ENCODE measurements at places on chromosomes 6 and 20.
A peak's percentile ranks its signal among the peaks of the same experiment; 100 is the strongest.

DNA sequence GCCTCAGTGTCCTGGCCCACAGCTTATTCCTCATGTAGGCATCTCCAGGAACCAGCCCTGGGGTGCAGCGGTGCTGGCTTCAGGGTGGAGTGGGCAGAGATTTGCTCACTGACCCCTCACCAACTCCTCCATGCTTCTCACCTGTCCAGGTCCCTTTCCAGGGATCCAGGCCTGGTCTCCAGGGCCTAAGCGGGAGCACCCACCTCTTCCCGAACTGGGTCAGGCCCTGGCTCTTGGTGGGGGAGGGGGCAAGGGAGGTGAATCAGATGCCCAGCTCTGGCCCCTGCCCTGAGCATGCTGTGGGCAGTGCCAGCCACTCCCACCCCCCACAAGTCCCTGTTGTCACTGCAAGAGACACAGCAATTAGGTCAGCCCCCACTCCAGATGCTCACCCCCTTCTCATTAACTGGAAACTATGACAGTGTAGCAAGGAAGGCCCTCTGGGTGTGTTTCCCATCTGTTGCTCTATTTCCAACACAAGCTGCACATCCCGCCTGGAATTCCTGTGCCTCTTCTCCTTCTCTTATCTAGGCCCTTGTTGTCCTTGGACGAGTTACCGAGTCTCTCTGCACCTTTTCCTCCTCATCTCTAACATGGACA, 37.0 kb downstream of the MDFI start:
- DNase-seq = no peak

DNA sequence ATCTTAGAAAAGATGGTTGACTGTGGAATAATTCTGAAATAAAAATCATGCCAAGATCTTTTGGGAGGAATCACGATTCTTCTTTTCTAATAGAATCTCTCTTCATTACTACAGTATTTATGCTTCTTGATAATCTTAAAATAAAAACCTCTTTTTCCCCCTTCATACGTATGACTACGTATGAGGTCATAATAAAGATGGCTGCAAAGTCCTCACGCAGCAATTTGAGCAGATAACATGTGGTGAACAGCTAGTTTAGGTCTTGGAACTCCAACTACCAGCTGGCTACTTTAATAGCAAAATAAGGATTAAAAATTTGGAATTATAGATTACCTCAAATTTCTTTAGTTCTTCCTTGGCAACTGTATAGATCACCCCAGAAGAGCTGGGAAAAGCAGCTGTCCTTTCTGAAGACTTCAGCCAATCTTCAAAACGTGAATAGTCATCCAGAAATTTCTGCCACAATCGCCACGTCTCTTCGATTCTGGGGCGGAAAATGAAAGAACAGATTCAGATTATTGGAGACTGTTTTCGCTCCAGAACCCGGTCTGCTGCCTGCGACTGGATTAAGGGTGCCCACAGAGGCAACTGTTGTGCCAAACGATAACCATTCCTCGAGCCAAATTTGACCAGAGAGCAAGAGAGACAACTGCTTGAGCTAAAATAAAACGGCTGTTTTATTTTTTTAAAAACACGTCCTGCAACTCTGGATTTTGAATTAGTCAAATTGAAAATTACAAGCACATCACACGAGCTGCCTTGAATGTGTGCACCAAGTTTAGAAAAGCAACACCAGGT, 347.3 kb downstream of the ESR1 start:
- no peak for DNase-seq

DNA sequence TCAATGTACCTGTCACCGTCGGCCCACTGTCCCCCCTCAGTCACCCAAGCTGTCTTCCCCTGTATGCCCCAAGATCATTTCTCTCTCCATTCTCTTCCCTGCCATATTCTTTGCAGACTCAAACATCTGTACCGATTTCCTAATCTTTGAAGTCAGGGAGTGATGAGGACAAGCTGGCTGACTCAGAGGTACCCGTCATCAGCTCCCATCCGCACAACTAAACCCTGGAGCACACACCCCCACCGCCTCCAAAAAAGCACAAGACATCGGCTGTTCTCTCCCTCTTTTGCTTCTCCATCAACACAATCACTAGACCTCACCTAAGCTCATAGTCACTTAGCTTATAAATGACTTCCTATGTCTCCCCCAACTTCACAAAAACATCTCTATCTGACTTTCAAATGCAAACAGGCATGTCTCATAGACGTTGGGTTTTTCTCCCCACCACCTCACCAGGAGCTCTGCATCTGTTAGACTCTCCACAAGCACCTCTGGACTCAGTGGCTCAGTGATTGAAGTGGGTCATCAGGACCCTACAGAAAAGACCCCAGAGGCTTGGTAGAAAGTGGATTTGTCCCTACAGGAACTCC, 11.5 kb upstream of the NFATC2 start:
- no peak for DNase-seq

DNA sequence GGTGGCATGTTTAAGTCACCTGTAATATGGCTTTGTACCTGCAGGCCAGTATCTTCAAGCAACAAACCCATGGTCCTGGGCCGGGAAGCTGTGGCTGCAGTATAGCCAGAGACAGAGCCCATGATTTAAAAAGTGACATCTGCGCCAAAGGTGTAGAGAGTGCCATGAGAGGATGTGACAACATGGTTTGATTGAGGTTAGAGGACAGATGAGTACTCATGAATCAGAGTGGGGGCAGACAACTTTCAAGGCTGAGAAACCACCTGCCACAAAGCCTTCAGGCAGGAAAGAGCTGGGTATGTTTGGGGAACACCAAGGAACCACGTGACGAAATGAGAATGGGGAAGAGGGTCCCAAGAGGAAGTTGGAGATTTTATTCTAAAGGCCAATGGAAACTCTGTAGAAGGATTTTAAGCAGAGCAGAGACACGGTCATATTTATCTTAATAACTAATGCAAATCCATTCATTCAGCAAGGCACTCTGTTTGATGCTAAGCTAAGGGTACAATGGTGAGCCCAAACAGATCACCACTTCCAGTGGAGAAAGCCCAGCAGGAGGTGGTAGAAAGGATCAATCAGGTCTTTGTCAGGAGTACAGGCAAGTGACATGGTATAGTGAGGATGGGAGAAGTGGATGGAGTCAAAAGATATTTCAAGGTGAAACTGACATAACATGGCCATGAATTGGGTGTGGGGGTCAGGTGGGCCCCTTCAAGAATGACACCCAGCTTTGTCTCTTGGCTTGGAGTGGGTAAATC, 3.4 kb upstream of the MICAL1 start:
- no peak for DNase-seq

- DNase-seq = no peak
These were observed 64.0 kb downstream of the BLOC1S5 start for GRCh38 chr6:8000188-8000596.

DNA sequence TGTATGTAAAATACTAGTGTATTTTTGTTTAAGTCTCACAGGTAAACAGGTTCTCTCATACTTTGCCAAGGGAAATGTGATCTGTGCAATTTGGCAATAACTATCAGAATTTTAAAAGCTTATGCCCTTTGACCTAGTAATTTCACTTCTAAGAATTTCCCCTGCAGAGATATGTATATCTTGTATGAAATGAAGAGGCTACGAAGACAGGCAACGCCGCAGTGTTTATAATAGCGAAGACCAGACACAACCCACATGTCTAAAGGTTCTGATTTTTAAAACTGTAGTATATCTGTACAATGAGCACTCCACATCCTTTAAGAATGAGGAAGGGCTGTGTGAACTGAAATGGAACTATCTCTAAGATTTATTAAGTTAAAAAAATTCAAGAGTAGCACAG, 7.5 kb downstream of the TRAF3IP2 start:
- DNase-seq = no peak

GRCh38 chr6:95780037-95780436, 202.7 kb downstream of the MANEA start:
- DNase-seq = no peak

- DNase-seq = no peak
These were observed 76.6 kb upstream of the RBM24 start for GRCh38 chr6:17204533-17204932.

DNA sequence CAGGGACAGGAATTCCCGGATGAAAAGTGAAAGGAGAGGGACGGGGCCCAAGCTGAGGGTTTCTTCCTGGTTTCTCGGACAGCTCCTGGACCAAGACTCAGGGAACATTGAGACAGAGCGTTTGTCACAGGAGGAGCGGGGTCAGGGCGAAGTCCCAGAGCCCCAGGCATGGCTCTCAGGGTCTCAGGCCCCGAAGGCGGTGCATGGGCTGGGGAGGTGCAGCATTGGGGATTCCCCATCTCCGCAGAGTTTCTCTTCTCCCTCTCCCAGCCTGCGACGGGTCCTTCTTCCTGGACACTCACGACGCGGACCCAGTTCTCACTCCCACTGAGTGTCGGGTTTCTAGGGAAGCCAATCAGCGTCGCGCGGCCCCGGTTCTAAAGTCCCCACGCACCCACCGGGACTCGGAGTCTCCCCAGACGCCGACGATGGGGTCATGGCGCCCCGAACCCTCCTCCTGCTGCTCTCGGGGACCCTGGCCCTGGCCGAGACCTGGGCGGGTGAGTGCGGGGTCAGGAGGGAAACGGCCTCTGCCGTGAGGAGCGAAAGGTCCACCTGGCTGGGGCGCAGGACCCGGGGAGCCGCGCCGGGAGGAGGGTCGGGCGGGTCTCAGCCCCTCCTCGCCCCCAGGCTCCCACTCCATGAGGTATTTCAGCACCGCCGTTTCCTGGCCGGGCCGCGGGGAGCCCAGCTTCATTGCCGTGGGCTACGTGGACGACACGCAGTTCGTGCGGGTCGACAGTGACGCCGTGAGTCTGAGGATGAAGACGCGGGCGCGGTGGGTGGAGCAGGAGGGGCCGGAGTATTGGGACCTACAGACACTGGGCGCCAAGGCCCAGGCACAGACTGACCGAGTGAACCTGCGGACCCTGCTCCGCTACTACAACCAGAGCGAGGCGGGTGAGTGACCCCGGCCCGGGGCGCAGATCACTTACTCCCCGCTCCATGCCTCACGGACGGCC, 54.6 kb upstream of the POLR1H start:
- peak; percentile 32 for DNase-seq

DNA sequence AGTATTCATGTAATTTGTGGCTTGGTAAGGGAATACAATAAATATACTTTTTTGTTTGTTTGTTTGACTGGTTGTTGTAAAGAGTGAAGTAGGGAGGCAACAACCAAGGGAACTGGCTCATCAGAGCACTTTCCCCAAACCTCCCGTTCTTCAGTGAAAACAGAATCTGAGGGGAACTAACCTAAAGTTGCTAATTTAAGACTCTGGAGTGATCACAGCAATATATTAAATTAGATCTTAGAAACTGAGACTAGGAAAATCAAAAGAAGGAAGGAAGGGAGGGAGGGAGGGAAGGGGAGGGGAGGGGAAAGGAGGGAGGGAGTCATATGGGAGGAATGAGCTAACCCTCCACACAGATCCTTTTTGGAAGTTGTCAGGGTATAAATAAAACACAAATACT, 144.9 kb downstream of the SYNDIG1 start:
- DNase-seq = no peak

DNA sequence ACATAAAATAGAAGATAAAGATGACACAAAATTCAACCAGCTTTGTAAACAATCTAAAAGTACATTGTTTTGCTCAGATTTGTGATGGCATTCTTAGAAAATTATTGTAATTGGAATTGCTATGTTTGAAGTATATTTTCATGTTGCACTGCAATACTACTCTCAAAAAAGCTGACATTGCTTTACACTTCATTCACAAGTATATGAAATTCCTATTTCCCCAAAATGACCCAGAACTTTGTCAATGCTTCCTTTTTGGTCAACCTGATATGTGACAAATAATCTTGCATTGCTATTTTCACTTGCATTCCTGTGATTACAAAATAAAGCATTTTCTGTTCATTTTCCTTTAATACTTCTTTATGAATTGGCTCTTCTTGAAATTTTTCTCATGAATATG, 104.1 kb upstream of the BMP5 start:
- no peak for DNase-seq

GRCh38 chr6:116514111-116514510, 2.7 kb downstream of the CALHM5 start:
- no peak for DNase-seq

DNA sequence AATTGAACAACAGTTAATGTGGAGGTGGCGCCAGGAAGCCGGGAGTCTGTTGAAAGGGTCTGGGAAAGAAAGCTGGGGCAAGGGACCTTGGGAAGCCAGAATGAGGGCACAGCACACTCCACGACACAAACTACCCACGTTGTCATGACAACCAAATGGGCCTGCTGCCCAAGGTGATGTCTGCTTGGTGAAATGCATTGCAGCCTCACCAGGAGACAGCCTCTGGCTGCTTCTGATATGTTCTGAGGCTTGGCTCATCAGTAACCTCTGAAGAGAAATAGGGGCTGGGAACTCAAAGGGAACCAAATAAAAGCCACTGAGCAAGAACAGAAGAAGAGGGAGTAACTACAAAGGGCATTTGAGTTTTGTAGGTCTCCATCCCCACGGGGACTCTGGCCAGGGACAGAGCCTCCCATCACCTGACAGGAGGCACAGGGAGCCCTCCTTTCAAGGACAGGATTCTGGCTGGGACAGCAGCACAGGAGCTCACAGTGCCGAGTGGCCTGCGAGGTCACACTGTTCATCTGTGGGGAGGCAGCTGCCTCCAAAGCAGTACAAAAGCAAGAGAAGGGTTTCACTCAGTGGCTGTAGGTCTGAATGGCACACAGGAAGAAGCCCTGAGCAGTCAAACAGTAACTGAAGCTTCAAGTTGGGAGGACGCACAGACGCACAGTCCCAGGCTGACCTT, 44.6 kb upstream of the KCNK16 start:
- no peak for DNase-seq

GRCh38 chr6:161228921-161229591, 44.8 kb downstream of the AGPAT4 start:
- no peak for DNase-seq

DNA sequence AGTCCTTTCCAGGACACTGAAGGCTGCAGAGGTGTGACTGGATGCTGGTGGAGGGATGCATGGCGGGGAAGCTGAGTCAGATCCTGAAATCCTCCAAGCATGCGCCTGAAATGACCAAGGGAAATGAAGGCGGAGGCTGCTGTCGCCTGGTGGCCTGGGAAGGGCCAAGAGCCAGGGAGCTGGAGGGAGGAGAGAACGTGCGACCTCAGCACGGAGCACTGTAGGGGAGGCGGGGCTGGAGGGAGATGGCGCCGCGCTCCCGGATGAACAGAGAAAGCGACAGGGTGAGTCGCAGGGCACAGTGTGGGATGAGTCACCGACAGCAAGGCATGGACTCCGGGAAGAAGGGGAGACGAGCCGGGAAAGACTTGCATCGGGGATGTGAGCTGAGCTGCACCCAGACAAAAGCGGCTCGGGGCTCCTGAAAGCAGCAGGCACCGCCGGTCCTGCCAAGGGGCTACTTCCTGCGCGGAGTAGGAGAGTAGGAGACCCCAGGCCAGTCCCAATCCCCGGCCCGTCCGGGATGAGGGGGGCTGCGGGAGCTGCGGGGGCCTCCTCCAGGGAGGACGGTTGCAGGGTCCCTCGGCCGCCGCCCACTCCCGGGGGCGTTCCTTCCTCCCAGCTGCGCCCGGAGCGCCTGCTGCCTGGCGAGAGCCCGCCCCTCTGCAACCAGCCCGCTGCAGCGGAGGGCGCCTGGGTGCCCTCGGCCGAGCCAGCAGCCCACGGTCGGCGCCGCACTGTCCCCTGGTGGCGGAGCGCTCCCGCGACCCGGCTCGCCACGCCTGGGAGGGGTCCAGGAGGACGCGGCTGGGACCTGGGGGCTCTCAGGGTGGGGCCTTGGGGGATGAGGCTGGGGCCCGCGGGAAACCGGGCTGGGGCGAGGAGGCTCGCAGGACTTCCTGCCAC, 11.0 kb upstream of the NQO2 start:
- DNase-seq = peak; percentile 91

Data from WTC11 (cell line).